ENCODE measurements at places on chromosomes 2 and 18. TPM values are rescaled to one million over a fixed set of nuclear protein-coding genes. Genes with fewer than 3 reads are reported as not detected.

Gene GKN2
- not detected for total RNA-seq

Gene FEV
- total RNA-seq: not detected

DNA sequence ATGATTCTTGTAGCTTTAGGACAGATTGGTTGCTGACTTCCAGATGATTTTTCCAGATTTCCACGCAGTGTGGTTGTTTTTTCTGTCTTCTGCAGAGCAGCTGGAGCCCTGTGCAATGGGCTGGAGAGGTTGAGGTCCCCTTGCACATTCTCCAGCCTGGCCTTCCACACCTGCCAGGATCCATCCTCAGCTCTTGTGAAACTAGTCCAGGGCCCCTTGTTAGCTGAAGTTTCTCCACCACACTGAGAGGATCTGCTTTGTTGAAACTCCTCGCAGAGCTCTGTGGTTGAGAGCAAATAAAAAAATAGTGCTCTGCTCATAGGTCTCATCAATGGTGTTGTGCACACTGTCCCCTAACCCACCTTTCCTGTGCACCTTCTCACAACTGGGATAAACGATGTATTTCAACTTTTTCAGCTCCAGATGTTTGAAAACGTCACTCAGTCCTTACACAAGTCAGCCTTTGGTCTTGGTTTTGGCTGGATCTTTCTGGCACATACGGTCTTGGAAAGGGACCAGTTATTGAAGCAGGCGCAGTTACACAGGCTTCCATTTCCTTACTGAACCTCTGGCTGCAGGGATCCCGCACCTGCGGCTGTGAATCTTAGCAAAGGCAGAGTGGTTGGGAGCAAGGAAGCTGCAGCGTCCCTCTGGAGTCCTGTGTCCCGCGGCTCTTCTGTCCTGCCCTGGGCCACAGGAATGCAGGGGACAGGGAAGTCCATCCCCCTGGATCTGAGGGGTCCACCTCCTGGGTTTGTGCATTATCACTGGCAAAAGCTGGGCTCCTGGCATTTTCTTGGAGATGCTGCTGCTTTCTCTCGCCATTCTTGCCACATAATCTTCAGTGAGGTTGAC, 272.0 kb upstream of the DSEL start:
- no peaks in the 10 kb centered on the region for H3K36me3 ChIP-seq
- peaks cover 5% of the 10 kb centered on the region for H3K4me1 ChIP-seq
- no peak overlapping the region for H3K27ac ChIP-seq
- no peaks in the 10 kb centered on the region for H3K27me3 ChIP-seq
- no peak overlapping the region for H3K4me3 ChIP-seq

GRCh38 chr2:66507673-66508201, 72.8 kb downstream of the MEIS1 start:
- H3K27me3 ChIP-seq: no peaks in the 10 kb centered on the region
- no peak overlapping the region for H3K4me3 ChIP-seq

DNA sequence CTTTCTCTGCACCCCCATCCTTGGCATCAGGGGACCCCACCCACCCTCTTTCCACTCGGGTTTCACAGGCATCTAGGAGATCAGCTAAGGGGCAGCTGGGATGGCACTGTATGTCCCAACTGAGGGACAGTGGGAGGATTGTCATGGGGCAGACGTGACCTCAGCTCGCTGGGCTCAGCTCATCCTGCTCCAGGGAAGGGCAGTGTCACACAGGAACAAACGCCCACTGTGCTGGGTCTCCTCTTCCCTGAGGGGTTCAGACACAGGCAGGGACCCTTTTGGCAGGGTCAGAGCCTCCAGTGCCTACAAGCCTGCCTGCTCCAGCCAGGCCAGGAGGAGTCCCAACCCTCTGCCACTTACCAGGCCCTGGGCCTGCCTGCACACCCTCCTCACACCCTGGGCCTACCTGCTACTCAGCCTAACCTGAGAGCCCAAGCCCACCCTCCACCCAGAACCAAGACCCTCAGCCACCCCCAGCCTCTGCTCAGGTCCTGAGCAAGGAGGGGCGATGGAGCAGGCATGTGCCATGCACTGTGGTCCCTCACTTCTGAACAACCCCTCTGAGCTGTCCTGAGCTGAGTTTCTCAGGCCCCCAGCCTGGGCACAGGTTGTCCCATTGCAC, 68.2 kb downstream of the HS1BP3 start:
- no peak overlapping the region for H3K27ac ChIP-seq
- no peaks in the 10 kb centered on the region for H3K27me3 ChIP-seq
- H3K4me1 ChIP-seq: peaks cover 49% of the 10 kb centered on the region
- no peaks in the 10 kb centered on the region for H3K36me3 ChIP-seq

- H3K27me3 ChIP-seq: no peaks in the 10 kb centered on the region
- no peak for DNase-seq
- H3K4me3 ChIP-seq: no peak overlapping the region
Measured at GRCh38 chr2:100853909-100854810, 34.2 kb downstream of the NPAS2 start.
